ENCODE measurements at places on chromosomes 1 and 21.

DNA sequence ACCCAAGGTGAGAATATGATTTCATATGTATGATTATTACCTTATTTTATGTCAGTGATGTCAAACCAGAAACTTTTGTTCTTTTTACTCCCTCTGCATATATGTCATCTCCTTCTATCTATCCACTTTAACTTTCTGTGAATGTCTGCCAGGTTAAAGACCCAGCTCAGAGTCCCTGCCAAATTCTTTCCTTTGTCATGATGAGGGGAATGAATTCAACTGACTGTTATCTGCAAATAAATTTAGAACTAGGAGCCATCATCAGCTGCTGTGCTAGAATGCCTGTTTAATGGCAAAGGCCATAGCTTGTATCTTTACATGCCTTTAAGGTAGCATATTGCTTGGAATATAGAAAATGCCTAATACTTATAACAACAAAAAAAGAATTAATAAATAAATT is 815.6 kb upstream of the NEGR1 start:
- DNase-seq = no peak

DNA sequence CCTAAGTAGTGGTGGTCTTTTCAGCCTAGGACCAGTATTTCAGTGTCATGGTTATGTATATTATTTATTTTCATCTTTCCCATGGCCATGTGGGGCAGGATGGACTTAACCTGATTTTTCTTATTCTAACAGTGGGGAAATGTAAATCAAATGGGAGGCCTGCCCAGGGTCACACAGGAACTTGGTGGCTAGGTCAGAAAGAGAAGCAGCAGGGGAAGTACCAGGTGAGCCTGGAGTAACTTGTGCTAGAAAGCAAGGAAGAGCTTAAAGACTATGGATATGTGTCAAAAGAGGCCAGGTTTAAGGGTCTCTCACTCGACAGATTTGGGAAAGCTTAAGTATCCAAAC is 936 bp downstream of the ZFP69B start:
- DNase-seq = no peak

DNA sequence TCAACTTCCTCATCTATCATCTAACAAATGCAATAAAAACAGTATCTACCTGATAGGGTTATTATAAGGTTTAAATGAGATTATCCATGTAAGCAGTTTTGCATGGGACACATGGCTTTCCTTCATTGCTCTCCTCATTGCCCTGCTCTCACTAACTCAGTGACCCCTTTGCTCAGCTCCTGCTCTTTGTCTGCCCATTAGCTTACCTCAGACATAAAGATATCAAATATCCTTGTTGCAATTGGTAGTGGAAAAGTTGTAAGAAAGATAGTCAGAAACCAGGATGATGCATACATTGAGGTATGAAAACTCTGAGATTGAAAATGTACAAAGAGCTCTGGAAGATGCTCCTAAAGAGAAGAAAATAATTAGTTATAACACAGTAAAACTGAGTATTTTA is 89.8 kb downstream of the EVI5 start:
- DNase-seq = no peak

DNA sequence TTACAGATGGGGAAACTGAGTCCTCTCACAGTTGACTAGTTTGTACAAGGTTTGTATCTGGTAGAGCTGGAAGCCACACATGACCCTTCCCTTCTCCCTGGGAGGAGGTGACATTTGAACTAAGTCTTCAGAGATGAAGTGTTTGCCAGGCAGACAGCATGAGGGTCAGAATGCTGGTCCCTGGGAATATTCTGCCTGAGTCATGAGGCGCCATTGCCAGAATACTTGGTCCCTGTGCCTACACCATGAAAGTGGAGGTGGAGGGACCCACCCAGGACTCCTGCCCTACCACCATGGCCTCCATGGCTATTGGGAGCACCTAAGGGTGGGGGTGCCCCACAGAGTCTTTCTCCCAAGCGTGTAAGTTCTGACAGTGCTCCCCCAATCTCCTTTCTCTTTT is 7.0 kb downstream of the RPS6KA1 start:
- no peak for DNase-seq

DNA sequence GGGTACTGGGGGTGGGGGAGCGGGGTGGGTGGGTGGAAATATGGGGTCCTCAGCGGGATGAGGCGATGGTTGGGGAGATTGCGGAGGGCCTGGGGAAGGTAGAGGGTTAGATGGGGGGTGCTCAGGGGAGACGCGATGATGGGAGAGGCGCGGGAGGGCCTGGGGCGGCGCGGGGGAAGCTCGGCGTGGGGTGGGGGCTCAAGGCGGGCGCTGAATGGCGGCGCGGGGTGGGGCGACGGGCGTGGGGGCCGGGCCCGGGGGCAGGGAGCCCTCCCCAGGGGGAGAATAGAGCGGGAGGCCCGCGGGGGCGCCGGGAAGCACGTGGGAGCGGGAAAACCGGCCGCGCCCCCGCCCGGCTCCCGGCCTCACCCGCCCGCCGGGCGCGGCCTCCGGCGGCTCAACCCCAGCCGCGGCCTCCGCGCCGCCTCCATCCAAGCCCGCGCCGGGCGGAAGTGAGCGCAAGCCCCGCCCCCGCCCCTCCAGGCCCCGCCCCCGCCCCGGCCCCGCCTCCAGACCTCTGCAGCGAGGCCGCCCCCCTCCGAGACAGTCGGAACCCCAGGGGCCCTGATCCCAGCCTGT is at the start of gene FAAP20:
FAAP20 (minus strand) TSS at position 454 of the 579 bp plus-strand sequence; CDS start at position 431, 23 bp downstream.
- DNase-seq = peak; percentile 72

All from stimulated activated CD4-positive, alpha-beta T cell treated with anti-CD3 and anti-CD28 coated beads, Interleukin-2, amount 100 ng/mL, for 24 hours (primary cell).